Progenitor cell of endocrine pancreas (in vitro differentiated cells): ENCODE measurements at places on chromosomes 1 and 21.

DNA sequence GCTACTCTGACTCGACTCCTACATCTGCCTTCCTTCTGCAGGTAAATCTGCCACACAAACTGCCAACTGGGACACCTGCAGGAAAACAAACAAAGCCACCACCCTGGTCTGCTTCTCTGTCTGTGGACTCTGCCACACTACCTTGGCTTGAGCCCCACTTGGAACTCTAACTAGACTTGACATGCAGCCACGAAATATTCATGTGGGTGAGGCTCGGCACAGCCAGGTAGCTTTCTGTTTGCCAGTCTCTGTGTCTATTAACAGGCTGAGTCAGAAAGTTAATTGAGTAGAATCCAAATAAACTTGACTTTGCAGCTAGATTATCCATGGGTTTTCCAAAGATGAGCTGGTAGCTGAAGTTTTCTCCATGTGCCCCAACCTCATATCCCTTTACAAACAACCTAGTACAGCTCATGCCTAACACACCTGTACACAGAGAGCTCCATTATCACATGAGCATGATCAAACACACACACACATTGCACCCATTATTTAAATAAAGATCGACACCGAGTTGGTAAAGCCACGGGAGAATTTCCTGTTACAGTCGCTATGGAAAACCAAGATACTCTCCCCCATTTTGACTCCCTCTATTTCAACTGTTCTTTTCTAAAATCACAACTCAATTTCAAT lies 808 bp downstream of the C1orf116 start:
- DNase-seq = no peak

GRCh38 chr1:29629814-29630516 lies 393.6 kb downstream of the PTPRU start:
- peak; percentile 4 for DNase-seq

- DNase-seq = no peak
Observed at GRCh38 chr1:30384286-30385245, 338.8 kb downstream of the MATN1 start.

DNA sequence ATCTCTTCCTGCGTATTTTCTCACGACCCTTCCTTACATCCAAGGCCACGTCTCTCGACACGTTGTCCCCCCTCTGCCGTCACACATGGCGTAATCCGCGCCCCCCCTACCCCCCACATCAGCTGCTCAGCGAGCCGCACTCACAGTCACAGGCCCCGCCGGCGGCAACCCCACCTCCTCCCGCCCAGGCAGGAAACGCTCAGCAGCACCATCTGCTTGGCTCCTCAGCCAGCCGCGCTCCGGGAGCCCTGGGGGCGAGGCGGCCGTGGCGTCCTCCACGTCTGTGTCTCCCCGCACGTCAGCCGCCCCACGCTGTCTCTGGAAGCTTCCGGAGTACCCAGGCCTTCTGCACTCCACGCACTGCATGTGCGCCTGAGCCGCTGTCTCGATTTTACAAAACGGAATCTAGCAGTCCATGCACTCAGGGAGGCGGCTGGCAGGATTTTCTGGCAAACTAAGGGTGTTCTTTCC lies 64.6 kb downstream of the SIK1 start:
- no peak for DNase-seq

DNA sequence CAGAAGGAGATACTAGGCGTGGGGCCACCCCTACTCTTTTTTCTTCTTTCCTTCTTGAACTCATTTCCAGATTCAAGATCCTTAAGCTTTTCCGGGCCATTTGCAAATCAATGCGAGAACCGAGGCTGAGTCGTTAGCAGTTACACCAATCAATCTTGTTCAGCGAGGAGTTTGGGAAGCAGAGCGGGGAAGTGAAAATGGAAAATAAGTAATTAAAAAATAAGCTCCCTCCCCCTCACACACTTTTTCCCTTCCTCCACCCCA lies 1.7 kb upstream of the NEGR1 start:
- DNase-seq = no peak

DNA sequence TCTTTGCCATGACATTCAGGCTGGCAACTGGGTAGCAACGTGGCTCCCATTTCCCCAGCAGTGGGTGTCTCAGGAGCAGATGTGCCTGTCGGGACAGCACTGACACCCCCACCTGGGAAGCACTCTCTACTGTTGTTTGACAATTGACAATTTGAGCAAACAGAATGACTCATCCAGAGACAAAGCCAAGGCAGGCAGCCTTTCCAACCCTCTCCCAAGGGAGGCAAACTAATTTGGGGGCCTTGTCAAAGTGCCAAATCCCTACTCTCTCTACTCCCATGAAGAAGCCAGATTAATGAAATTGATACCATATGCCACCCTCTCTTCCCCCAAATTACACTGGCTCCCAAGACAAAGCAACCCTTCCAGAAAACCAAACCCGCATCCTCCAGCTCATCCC lies 65.6 kb downstream of the GRIK3 start:
- no peak for DNase-seq

- peak; percentile 28 for DNase-seq
Observed at GRCh38 chr1:248807067-248807737, 18.5 kb downstream of the SH3BP5L start.

DNA sequence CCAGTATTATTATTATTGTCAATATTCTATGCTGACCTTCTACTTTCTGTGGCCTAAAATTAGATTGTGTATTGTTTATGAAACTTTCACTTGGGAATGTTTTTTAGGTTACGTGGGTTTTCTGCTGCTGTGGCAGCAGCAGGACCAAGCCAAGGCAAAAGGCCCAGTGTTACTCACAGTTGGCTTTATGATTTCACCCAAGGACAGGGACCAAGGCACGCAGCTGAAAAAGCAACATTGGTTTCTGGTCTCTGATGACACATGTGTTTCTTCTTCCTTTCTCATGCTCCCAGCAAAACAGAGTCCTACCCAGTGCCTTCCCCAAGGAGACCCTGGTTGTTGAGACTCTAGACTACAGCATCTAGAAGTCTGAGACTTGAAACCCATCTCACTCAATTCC lies 413.7 kb downstream of the SETD4 start:
- no peak for DNase-seq

DNA sequence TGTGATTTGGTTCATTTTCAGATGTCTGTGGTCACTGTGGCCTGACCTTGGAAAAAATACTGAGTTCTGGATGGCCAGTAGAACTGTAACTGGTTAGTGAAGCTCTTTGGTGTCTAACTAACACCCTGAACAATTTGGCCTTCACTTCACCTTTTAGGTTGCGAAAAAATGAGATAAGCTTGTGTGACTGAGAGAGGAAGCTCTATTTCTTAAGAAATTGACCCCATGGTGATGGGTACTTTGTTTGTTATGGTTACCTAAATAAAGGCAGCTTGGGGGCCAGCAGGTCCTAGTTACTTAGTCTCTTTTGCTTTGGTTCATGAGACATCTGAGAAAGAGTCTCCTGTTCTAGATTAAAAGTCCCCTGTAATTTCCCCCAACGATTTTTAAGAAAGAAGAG lies 181.6 kb downstream of the ZNF326 start:
- DNase-seq = no peak

DNA sequence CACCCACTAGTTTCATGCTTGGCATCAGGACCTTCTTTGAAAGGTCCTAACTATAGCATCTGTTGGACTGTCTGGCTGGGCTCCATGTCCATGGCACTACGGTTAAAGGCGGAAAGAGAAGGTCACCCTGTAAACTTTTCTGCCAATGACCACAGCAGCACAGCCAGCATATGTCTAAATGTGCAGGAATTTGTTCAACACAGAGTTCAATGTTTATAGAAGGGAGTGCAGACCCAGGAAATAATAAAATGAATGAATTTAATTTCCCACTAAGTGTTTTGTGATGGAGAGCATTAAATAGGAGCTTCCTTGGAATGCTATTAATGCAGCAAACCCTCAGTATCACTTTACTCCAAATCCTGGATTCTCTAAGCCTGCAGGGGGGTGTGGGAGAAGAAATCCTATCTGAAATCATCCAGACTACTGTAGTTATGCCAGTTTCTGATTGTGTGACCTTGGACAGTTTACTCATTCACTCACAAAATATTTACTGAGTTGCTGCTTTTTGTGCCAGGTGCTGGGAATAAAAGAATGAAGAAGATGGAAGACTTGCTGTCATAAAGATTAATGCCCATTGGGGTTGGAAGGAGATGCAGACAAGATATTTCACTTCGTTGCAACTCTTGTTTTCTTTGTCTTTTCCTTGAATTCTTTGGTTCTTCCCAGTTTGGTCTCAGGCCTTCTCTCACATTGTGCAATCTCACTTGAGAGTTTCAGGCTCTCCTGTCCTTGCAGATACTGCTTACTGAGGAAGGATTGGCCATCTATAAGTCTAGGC lies 195.0 kb downstream of the ROR1 start:
- DNase-seq = no peak

- no peak for DNase-seq
Observed at GRCh38 chr1:211581526-211581925, 2.6 kb upstream of the SLC30A1 start.

DNA sequence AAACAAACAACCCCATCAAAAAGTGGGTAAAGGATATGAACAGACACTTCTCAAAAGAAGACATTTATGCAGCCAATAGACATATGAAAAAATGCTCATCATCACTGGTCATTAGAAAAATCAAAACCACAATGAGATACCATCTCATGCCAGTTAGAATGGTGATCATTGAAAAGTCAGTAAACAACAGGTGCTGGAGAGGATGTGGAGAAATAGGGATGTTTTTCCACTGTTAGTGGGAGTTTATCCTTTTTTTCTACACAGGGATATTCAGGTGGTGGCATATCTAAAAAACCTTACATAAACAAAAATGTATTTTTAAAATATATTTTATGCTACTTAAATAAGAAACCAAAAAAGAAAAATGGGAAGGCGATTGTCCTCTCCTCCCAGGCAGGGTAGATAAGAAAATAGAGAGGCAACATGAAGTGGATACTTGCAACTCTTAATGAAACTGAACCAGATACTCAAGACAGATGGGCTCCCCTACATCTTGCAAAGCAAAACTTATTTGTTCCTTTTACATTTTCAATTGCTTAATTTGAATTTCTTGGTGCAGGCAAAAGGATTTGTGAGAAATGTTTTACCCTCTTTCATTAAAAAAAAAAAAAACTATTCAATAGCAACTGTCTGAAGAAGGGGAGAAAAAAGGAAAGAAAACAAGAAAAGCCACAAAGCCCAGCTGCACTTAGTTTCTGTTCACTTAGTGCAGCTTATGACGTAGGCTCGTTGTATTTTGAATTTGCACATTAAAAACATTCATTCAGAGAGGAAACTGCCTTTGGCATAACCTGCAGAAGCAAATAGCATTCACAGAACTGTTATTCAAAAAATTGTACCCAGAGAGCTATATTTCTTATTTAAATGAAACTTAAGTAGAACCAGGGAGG lies 36.9 kb upstream of the RGS1 start:
- DNase-seq = no peak

GRCh38 chr1:200733907-200734306 lies 4.8 kb upstream of the CAMSAP2 start:
- DNase-seq = no peak

DNA sequence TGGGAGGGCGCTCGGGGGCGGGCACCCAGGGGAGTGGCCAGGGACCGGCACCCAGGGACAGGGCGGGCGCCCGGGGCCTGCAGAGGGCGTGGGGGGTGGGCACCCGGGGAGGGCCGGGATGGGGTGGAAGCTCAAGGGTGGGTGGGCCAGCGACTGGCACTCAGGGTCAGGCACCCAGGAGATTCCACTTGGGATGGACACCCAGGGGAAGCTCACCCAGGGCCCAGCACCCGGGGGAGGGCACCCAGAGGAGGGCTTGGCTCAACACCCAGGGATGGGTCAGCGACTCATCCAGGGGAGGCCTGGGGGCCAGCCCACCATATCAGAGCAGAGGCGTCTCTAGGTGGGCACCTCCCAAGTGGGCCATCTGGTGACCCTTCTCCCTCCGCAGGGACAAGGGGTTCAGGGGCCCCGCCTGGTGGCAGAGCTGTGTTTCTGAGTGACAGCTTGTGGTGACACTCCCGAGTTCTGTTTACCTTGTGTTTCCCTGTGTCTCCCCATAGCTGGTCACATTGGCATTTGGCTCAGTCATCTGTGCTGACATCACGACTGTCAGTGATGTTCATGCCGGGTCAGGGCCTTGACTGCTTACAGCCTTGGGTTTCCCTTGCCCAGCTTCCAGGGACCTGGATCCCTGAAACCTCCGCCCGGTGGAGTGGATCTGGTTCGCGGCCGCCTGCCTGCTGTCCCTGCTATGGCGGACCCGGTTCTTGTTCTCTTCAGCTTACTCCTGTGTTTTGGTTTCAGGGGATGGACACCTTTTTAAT lies 749 bp downstream of the IBA57 start:
- DNase-seq = no peak

DNA sequence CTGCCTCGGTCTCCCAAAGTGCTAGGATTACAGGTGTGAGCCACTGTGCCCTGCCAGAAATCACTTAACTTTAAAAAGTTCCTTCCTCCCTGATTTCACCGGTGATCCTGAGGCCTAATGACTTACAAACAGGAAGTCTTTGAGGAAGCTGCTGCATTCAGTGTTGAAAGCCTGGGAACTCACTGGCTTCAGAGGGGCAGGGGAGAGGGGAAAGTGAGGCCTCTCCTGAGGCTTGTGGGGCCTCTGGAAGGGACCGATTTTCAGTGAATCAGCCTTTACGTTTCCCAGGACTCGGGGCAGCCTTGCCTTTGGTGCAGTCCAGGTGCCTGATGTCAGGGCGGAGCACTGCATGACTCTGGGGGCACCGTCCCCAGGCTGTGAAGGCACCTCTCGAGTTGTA lies 30.1 kb upstream of the ARHGEF10L start:
- no peak for DNase-seq

- no peak for DNase-seq
Observed at GRCh38 chr1:197210426-197210825, 57.6 kb upstream of the CRB1 start.

GRCh38 chr1:110601332-110601731 lies 4.8 kb downstream of the KCNA2 start:
- DNase-seq = no peak

DNA sequence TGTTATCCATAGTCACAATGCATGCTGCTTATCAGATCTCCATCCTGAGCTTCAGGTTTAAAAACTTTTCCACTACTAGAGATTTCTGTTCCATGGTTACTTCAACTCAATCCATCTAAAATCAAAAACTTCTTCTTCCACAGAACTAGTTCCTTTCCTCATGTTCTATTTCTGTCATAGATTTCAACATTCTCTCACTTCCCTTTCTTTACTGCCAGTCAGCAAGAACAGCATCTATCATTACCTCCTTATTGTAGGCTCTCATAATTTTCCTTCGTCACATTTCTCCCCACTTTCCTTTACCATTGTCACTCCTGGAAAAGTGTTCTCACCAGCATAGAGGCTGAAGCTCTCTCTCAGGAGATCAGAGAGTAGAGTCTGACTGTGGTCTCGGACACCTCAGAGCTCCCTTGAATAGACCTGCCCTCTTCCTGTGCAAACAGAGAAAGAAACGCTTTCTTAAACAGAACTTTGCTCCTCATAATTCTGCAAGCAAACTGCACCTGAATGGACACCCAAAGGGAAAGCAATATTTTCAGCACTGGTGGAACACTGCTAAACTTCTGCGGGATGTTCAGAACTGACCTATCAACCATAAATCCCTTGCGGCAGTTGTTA lies 48.7 kb upstream of the KIRREL1 start:
- no peak for DNase-seq

DNA sequence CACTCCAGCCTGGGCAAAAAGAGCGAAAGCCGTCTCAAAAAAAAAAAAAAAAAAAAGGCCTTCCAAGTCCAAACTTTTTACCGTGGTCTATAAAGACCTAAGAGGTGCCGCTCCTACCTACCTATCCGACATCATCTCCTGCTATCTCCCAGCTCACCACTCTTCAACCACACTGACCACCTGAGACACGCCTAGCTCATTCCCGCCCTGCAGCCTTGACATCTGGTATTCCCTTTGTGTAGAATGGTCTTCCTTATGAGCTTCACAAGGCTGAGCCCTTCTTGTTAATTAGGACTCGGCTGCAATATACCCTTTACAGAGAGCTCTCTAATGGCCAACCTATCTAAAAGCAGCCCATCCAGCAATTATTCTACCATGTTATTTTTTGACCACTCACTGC lies 680 bp downstream of the MAGOH start:
- no peak for DNase-seq
